ENCODE measurements at places on chromosomes 6 and 20. TPM values are rescaled to one million over a fixed set of nuclear protein-coding genes. Genes with fewer than 3 reads are reported as not detected.

ENTPD6 gene
- total RNA-seq, result 47.1 TPM

GRCh38 chr6:36347621-36348020 lies 10.9 kb upstream of the BNIP5 start:
- no peak for DNase-seq

GRCh38 chr6:159715605-159716004 lies 11.7 kb upstream of the WTAP start:
- no peak for DNase-seq

DNA sequence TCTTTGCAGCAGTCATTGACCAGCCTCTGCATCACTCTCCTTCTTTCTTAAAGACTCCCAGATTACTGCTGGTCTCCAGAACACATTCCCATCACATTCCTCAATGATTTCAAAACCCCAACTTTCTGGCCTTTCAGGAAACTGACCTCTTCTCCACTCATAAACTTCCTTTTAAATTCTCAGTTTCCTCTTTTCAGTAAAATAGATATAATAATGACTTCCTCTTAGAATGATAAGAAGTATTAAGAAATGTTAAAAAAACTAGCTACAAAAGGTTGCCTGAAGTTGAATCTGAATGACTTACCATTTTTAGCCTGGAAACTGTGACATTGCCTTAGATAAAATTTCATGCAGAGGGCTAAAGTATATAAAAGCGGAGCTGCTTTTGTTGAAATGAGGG lies 239.3 kb downstream of the OGFRL1 start:
- DNase-seq, result no peak

All from activated T-cell treated with anti-CD3 and anti-CD28 coated beads, Interleukin-2, amount 50 U/mL, for 4 hours (primary cell).